Liver (tissue), 10 donors: ENCODE measurements at places on chromosomes 5 and 9. TPM values are rescaled to one million over a fixed set of nuclear protein-coding genes. Genes with fewer than 3 reads are reported as not detected.

The ADAMTSL1 gene
- total RNA-seq = 2.6 TPM

GRCh38 chr9:72140586-72140985 is 8.7 kb upstream of the GDA start:
- no peak overlapping the region for H3K4me3 ChIP-seq
- no peaks in the 10 kb centered on the region for H3K27me3 ChIP-seq
- H3K4me1 ChIP-seq = no peaks in the 10 kb centered on the region
- DNase-seq = no peak

DNA sequence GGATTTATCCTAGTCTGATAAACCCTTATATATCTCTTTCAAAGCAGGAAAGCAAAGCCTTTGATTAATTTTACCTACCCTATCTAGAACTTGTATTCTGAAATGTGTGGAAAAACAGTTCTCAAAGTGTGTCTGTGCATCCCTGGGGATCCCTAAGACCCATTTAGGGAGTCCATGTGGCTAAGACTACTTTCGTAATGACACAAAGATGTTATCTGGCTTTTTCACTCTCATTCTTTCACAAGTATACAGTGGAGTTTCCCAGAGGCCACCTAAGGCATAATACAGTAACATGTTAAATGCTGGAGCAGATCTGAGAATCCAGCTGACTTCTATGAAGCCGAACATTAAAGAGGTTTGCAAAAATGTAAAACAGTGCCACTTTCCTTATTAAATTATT is 54.3 kb upstream of the TNFSF15 start:
- no peak for DNase-seq
- no peaks in the 10 kb centered on the region for H3K36me3 ChIP-seq
- H3K27me3 ChIP-seq = no peaks in the 10 kb centered on the region
- H3K4me3 ChIP-seq = no peak overlapping the region

- no peak for DNase-seq
- peaks cover 67% of the 10 kb centered on the region for H3K4me1 ChIP-seq
- H3K27me3 ChIP-seq = no peaks in the 10 kb centered on the region
- no peak overlapping the region for H3K4me3 ChIP-seq
These were observed 2.4 kb upstream of the RXRA start for GRCh38 chr9:134323741-134324358.

DNA sequence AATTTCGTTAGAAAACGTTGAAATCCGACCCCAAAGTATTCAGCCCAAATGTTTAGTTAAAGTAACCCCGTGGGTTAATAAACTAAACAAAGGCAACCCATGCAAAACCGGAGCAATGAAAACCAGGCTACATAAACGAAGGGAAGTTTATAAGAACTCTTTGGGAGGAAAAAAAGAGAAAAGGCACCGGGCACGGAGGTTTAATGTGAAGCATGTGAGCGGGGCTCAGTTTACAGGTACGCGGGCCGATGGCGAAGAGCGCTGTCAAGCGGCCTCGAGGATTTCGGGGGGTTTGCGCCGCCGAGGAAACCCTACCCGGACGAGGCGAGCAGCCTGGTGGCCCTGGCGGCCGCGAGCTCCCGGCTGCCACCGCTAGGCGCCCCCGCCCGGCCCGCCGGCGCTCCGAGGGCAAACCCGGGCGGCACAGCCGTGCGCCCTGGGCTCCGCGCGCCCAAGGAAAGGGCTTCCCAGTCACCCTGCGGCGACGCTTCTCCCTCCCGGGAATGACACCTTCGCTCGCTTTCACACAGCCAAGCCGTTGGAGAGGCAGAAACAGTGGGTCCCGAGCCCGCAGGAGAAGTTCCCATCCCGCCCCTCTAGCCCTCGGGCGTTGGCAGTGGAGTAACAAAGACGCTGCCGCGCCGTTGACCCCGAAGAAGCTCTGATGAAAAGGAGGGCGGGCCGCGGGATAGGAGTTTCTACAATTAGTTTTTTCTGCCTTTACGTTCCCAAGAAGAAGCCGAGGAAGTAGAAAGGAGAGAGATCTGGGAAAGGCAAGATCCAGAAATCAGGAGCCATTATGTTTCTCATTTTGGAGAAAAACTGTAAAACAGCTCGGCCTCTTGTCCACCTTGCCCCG is 126.0 kb downstream of the TMEM174 start:
- no peak overlapping the region for H3K4me3 ChIP-seq
- no peaks in the 10 kb centered on the region for H3K36me3 ChIP-seq
- no peak for DNase-seq
- no peak overlapping the region for H3K27ac ChIP-seq

- no peaks in the 10 kb centered on the region for H3K36me3 ChIP-seq
- H3K27me3 ChIP-seq = no peaks in the 10 kb centered on the region
- no peak overlapping the region for H3K27ac ChIP-seq
- no peak for DNase-seq
- H3K4me1 ChIP-seq = no peaks in the 10 kb centered on the region
These were observed 1215.7 kb downstream of the MAT2B start for GRCh38 chr5:164721116-164721515.

GRCh38 chr5:34657274-34657921 is 1.3 kb downstream of the RAI14 start:
- H3K27me3 ChIP-seq = no peaks in the 10 kb centered on the region
- no peak for DNase-seq
- H3K4me3 ChIP-seq = peak overlapping the region; percentile 94
- no peaks in the 10 kb centered on the region for H3K36me3 ChIP-seq
- peaks cover 16% of the 10 kb centered on the region for H3K4me1 ChIP-seq

GRCh38 chr5:102902135-102902448 is 147.0 kb downstream of the PAM start:
- no peak overlapping the region for H3K4me3 ChIP-seq
- H3K27ac ChIP-seq = no peak overlapping the region
- H3K4me1 ChIP-seq = no peaks in the 10 kb centered on the region
- no peaks in the 10 kb centered on the region for H3K36me3 ChIP-seq

DNA sequence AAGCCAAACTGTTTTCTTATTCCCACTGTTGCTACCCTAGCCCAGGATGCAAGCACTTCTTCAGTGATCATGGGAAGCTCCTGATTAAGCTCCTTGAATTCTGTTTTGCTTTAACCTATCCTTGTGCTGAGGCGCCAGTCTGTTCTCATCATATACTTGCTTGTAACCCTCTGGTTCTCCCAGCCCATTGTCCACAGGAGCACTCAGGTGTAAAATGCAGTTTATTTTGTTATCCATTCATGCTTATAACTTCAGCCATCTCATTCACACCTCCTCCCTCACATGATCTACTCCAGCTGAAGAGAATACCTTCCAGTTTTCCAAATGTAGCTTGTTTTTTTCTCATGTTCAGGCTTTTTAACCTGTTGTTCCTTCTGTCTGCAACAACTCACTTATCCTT is 402.1 kb upstream of the BRINP1 start:
- DNase-seq = no peak
- H3K27ac ChIP-seq = no peak overlapping the region
- no peaks in the 10 kb centered on the region for H3K27me3 ChIP-seq
- H3K36me3 ChIP-seq = no peaks in the 10 kb centered on the region
